ENCODE measurements at places on chromosomes 1 and 21. TPM values are rescaled to one million over a fixed set of nuclear protein-coding genes. Genes with fewer than 3 reads are reported as not detected.
A peak's percentile ranks its signal among the peaks of the same experiment; 100 is the strongest.

Gene MYOM3
- total RNA-seq: 1.9 TPM

Gene S100A14
- total RNA-seq: 531 TPM

Gene LCE1D
- 32.8 TPM for total RNA-seq

Gene KRTAP21-1
- total RNA-seq: not detected

Gene ADGRL4
- total RNA-seq: 2.8 TPM

Gene LHX8
- not detected for total RNA-seq

DNA sequence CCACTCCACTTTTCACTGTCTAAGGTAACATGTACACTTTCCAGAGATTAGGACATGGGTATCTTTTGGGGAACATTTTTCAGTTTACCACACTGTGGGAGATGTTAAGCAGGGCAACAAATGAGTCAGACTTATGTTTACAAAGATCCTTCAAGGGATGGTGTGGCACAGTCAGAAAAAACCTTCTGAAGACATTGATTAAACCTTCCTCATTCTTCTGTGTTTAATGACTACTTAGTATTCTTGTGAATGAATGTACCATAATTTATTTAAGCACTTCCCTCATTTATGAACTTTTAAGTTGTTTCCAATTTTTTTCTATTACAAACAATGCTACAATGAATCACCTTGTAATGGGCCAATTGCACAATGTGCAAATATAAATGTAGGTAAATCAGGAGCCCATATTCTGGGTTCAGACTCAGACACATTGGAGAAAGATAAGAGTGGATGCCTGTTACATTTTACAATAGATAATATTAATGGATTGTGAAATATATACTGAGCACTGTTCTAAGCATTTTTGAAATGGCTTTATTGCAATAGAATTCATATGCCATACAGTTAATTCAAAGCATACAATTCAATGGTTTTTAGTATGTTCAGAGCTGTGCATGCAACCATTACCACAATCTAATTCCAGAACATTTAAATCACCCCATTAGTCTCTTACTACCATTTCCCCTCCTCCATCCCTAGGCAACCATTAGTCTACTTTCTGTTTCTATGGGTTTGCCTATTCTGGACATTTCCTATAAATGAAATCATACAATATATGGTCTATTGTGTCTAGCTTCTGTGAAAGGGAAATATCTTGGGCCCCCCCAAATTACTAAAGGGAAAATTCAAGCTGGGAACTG is 1.9 kb upstream of the SFT2D2 start:
- no peak for DNase-seq

GRCh38 chr1:169460191-169460833 is 25.4 kb downstream of the SLC19A2 start:
- no peak for DNase-seq

DNA sequence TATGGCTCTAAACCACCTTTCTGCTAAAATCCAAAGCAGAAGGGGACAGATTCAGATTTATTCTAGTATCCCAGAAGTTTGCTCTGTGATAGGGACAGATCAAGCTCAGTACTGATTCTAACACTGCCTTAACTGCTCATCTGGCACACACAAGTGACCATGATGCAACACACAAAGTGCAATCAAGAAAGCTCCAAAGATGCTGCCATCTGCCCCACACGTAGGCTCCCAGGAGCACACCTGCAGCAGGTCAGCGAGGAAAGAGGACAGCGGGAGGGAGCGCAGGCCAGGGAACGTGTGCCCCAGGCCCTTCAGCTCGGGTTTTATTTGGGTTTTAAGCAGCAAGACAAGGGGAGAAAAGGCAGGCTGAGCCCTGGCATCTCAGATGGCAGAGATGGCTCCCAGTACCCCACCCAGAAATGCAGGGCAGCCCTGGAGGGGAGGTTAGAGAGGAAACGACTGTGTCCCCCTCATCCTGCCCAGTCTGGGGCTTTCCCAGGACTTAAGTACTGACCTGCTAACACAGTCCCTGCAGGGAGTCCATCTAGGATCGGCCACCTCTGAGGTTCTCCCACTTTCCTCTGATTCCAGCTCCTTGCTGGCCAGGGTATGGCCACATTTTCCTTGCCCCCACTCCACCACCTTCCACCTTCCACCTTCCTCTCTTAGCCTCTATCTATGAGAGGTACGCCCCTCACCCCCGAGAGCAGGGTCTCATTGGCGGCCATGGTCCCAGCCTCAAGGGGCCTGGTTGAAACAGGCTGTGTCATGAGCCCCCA is 1.2 kb downstream of the TRIM11 start:
- peak; percentile 58 for DNase-seq

DNA sequence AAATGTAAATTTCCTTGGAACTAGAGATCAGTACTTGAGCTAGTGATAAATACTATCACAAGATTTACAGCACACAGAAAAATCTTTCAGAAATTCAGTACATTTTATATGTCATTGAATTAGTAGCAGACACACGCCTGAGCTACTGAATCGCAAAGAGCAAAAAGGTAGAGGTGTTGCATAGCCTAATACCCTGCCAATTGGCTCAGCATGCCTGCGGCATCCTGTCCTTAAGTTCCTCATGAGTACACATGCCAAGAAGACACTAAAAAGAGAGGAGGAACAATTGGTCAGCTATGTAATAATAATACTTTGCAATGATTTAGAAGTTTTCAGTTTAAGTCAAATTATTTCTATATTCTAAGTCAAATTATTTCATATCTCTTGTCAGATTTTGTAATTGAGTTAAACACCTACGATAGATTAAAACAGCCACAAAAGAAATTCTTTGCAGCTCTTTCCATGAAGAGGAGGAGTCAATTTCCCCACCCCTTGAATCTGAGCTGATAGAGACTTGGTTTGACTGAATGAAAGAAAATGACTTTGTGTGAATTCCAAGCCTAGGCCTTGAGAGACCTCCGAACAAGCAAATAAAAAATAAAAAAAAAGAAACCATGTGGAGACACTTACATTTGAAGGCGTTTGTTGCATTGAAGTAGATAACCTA is 36.2 kb upstream of the PKN2 start:
- DNase-seq: no peak

- DNase-seq: no peak
Observed at GRCh38 chr1:206736878-206737728, 33.5 kb upstream of the IL19 start.

- no peak for DNase-seq
Observed at GRCh38 chr21:28133116-28133515, 859.6 kb downstream of the LTN1 start.

DNA sequence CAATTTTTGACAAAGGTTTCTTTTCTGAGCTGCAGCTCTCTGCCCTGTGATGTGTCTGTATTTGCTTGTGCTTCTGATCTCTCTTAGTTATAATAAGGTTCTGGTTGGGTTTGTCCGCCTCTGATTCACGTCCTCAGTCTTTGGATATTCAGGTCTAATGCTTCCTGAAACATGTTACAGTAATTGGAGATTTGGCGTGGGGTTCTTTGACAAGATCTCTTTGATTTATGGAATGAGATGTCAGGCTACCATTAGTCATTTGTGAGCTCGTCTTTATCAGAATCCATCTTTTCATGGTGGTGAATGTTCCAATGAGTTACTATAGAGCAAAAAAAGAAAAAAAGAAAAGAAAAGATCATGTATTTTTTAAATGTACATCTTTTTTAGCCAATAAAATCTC is 62.5 kb downstream of the BACE2 start:
- no peak for DNase-seq

- no peak for DNase-seq
Observed at GRCh38 chr21:17576080-17576835, 36.4 kb downstream of the BTG3 start.

DNA sequence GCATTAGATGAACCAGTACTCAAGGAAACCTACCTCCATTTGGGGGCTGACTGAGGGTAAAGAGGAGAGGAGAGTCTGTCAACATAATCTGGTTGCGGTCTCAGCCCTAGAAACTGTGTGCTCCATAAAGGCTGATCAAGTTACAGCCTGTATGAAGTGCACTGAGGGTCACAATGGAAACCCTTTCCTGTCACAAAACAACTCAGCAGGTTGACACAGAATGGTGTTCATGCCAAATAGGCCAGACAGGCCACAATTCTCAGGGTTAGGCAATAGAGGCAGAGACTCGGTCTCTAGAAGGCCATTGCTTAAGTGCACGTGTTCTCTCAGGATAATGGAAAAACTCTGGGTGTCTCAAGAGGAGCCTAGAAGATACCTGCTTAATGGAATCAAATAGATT is 4.1 kb upstream of the ANKRD35 start:
- DNase-seq: no peak

- no peak for DNase-seq
Observed at GRCh38 chr1:232316864-232317263, 313.1 kb downstream of the SIPA1L2 start.

- DNase-seq: no peak
Observed at GRCh38 chr1:69126796-69127195, 440.9 kb upstream of the LRRC7 start.

DNA sequence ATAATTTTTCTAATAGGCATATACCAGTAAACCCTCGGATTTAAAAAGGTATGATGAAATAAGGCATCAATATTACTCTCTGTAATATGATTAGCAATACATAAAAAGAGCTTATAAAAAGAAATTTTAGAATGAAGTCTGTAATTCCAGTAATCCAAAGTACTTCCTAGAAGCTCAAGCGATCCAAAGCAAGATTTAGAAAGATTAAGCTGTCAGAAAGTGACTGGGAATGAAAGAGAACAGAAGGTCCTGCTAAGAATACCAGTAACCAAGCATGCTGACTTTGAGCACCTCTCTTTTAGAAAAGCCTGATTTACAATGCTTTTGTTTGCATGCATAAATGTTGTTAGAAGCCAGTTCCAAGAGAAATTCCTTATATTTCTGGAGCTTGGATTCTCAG is 125.1 kb downstream of the GIPC2 start:
- no peak for DNase-seq

DNA sequence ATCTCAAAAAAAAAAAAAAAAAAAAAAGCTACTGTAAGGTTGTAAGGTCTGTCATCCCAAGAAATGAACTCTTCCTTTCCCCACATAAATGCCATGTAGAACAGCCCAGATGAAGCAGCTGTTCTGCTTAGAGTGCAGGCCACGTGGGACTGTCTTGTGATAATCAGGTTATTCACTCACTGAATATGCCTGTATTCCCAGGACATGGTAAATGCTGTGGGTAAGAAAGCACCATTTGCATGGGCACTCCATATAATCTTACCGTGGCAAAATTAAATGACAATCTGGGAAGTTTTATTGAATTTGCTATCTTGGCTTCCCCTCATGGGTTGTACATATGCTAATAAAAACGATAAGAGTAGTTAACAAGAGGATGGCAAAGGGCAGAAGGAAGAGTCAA is 13.8 kb downstream of the RGS5 start:
- DNase-seq: no peak

DNA sequence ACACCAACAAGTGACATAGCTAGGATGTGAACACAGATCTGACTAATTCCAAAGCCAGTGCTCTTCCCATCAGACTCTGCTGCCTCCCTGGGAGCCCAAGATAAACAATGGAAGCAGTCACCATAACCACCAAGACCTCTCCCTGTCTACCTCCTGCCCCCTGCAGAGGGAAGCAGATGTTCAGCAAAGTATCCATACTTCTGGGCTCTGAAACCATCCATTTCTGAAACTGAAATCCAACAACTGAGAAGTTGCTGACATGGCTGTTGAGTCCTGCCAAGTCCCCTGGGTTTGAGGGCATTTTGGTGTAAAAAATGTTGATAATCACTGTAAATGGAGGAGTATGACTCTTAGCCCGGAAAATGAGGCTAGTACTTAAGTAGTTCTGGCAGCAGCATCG is 102.1 kb downstream of the TYW3 start:
- no peak for DNase-seq

DNA sequence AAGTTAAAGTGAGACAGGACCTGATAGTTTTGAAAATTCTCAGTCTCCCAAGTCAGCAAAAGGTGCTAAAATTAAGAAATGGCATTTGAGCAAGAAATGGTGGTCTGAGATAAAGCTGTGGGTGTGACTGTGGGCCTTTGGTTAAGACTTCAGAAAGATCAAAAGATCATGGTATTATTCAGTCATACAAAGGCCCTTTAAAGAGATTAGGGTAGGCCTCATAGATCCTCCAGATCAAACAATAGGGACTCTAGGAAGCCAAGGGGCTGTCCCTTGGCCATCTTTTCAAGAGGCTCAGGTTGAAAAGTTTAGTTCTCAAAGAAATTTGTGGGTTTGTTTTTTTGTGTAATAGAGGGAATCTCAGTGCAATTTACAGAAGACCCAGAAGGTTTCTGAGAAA is 8.4 kb downstream of the HMGB4 start:
- DNase-seq: no peak

GRCh38 chr21:41052820-41053555 is 115.0 kb upstream of the BACE2 start:
- no peak for DNase-seq

- no peak for DNase-seq
Observed at GRCh38 chr21:16870103-16870502, 642.7 kb upstream of the CXADR start.

GRCh38 chr1:67630438-67631045 is 54.5 kb upstream of the GADD45A start:
- DNase-seq: no peak

DNA sequence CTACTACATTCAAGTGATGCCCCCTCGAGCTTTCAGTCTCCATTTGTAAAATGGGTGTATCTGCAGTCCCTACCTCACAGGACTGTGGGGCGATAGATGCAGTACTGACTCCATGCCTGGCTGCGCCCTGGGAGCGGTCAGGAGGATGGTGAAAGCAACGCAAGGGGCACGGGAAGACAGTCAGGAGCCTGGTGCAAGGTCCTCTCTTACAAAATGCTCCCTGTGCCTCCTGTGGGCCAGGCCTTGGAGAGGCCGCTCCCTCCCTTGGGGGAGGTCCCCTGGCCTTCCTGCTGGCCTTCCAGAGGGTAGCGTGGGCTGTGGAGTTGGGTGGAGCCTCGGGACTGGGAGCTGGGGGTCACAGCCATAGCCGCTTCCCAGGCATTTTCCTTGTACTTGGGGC is 21.6 kb downstream of the FAM151A start:
- DNase-seq: no peak

- DNase-seq: no peak
Observed at GRCh38 chr1:25621876-25622275, 5.3 kb downstream of the MAN1C1 start.

GRCh38 chr1:217090060-217090911 is 367.1 kb upstream of the ESRRG start:
- DNase-seq: no peak

DNA sequence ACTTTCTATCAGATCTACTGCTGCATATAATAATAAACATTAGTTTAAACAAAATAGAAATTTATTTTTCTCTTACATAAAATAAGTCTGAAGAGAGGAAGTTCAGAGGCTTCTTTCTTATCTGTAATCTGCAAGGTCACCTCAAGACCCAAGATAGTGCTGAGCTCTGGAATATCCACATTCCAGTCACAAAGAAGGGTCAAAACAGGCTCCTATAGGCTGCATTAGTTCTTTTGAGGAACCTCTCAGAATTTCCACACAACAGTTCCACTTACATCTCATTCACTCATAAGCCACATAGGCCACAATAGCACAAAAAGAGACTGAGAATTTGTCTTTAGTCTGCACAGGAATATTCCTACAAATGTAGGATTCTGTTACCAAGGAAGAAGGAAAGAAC is 15.4 kb downstream of the DYNLT5 start:
- DNase-seq: no peak

- no peak for DNase-seq
Observed at GRCh38 chr21:45220071-45220481, 67.6 kb downstream of the POFUT2 start.

GRCh38 chr1:80244372-80244771 is 1237.8 kb upstream of the ADGRL4 start:
- DNase-seq: no peak

- DNase-seq: no peak
Observed at GRCh38 chr1:8681911-8682310, 135.5 kb downstream of the RERE start.

GRCh38 chr1:198268784-198269645 is 112.2 kb downstream of the NEK7 start:
- DNase-seq: no peak

All from suprapubic skin (tissue), 4 donors.